ENCODE measurements at places on chromosomes 12 and 14.

DNA sequence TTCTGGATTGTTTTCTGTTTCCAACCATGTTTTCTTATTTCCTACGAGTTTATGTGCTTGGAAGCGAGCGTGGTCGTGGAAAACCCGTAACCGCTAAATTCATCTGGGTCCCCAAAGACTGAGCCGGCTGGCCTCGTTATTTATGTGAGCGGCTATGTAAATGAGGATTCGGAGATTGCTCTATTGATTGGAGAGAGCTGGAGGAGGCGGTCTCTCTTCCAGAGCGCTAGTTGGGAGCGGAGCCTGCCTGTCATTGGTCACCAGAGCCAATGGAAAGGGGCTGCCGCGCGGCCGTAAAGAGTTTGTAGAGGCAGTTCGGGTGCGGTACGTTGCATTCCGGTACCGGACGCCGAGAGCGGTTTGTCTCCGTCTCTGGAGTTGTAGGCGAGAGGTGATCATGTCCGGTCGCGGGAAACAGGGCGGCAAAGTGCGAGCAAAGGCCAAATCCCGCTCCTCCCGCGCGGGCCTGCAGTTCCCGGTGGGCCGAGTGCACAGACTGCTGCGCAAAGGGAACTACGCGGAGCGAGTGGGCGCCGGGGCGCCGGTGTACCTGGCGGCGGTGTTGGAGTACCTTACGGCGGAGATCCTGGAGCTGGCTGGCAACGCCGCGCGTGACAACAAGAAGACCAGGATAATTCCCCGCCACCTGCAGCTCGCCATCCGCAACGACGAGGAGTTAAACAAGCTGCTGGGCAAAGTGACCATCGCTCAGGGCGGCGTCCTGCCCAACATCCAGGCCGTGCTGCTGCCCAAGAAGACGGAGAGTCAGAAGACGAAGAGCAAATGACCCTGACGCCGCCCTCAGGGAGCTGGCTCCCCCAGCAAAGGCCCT lies 29.0 kb downstream of the WBP11 start:
- DNase-seq: peak; percentile 76

GRCh38 chr12:81080431-81080983 lies 2.6 kb downstream of the ACSS3 start:
- no peak for DNase-seq

DNA sequence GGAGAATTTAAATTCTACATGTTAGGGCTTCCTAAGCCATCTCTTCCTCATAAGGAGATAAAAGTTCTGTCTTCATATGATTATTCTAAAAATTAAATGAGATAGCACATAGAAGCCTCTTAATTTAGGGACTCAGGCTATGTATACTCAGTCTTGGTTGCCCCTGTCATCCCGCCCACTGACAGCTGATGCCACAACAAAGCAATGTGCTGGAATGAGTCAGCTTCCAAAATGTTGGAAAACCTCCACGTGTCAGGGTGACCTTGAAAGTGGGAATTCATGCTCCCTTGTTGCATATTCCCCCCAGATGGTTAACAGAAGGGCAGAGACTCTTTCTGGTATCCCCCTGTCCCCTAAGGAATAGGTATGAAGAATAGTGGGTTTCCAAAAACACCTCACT lies 238.0 kb upstream of the DDHD1 start:
- DNase-seq: no peak

DNA sequence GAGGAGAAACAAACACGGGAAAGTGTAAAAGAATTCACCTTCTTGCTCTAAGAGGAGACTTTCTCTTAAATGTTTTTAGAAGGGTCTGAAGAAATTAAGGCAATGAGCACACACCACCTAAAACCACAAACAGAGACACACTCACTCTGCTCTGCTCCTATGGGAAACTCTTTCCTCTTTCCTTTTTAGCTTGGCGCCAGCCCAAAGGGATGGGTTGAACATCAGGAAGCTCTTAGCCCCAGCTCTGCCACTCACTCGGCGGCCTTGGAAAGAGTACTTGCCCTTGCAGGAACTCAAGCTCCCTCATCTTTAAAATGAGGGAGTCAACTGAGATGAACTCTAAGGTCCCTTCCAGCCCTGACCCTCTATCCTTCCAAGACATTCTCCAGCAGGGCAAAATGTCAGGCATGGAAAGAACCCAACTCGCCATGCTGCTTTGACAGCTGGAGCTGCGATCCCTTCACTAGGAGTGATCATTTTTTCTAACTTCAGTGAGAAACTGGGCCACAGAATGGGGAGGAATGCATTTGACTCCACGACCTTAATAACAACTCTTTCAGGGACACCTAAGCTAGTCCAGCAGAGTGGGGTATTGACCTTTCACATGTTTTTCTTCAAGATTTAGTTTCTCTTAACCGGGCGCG lies 980 bp upstream of the RNASE8 start:
- DNase-seq: no peak

DNA sequence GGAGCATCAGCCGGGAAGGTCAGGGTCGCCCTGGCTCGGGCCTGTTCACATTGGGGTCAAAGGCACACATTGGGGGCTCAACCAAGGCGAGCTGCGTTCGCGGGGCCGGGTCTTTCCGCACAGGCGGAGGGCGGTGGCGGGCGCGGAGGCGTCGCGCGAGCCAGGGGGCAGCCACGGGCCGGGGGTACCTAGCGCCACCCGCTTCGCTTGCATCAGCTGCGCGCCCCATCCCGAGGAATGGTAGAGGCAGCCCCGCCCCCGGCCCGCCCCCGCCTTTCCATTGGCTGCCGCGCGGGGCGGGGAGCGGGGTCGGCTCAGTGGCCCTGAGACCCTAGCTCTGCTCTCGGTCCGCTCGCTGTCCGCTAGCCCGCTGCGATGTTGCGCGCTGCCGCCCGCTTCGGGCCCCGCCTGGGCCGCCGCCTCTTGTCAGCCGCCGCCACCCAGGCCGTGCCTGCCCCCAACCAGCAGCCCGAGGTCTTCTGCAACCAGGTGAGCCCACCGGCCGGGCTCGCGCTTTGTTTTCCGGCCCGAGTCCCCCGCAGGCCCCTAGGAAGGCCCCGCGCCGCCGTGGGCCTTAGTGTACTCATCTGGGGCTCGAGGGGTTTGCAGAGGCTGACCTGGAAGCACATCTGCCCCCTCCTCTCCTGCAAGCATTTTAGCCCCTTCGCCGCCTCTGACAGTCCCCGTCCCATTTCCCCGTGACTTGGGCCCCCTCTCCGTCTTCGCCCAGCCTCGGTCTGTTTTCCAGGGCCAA lies at the start of gene ALDH2:
Gene ALDH2, plus strand, starts transcription at position 326 of the 754 bp plus-strand sequence. Its CDS starts 50 bp downstream, at position 376.
- DNase-seq: no peak

GRCh38 chr12:118922405-118922804 lies 58.9 kb upstream of the SRRM4 start:
- no peak for DNase-seq

GRCh38 chr14:91872517-91873470 lies 5.5 kb upstream of the TC2N start:
- peak; percentile 62 for DNase-seq

- DNase-seq: no peak
Observed at GRCh38 chr12:111438481-111438880, 32.8 kb downstream of the SH2B3 start.

- DNase-seq: no peak
Observed at GRCh38 chr12:21559855-21560569, 33.9 kb downstream of the SPX start.

DNA sequence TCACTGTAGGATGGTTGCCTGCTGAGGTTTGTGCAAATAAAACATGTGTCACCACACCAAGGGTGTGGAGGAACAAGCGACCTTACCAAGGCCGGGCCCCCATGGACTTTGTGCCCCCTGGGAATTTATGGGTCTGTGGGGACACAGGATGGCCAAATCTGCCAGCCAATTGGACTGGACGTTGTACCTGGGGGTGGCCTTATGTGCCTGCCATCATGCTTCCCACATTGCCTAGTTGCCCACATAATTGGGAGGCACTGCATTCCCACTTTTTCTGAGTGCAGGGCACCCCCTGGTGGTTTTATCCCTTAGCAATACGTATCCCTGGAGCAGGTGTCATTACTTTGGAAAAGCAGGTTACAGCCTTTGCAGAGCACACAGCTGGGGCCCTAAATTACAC lies 92.6 kb upstream of the TMPO start:
- no peak for DNase-seq

GRCh38 chr14:22656945-22657731 lies 13.0 kb upstream of the OR6J1 start:
- DNase-seq: no peak

DNA sequence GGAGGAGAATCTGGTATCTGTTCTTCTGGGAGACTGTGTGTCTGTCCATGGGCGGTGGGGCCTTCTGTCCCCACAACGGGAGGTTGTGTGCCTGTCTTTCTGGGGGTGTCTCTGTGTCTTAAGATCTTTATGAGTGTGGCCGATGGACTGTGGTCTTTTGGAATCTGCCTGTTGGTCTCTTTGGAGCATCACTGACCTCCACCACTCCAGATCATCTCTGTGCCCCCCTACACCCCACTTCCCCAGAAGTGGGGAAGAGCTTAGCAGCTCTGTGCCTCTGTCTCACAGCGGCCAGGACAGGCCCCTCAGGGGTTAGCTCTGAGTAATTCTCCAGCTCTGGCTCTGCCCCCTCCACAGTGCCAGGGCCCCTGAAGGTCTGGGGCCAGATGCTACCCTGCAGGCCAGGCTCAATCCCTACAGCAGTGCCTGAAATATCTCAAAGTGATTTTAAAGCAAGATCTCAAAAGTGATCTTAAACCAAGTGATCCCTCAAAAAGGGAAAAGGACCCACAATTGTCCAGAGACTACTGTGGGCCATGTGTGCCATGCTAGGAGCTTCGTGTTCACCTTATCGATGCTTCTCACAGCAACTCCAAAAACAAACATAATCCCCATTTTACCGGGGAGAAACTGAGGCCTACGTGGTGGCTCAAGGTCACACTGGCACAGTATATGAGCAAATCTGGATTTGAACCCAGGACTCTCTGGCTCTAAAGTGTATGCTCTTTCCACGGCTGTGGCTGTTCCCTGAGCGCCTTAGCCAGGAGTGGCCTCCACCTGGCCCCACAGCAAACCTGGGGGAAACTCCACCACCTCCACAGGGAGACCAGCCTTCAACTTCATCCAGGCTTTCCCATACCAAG lies 26.0 kb upstream of the KRT78 start:
- no peak for DNase-seq

GRCh38 chr12:3229577-3229976 lies 152.4 kb downstream of the TSPAN9 start:
- DNase-seq: no peak

- no peak for DNase-seq
Observed at GRCh38 chr12:26936559-26937442, 980 bp downstream of the INTS13 start.

DNA sequence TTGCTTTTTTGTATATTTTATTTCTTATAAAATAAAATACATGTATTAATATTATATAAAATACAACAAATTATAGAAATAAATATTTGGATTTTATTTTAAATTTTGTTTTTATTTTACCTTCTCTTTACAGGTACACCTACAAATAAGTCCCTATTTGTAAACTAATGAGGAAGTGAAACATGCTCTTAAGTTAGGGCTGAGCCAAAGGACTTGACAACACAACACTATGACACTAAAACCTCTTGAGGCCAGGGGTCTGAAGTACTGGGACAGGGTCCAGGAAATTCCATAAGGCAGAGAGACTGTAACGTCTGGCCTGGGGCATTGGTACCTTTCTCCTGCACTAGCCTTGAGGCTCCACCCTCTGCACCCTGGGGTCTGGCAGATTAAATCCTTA lies 293.2 kb downstream of the FOXN3 start:
- no peak for DNase-seq

DNA sequence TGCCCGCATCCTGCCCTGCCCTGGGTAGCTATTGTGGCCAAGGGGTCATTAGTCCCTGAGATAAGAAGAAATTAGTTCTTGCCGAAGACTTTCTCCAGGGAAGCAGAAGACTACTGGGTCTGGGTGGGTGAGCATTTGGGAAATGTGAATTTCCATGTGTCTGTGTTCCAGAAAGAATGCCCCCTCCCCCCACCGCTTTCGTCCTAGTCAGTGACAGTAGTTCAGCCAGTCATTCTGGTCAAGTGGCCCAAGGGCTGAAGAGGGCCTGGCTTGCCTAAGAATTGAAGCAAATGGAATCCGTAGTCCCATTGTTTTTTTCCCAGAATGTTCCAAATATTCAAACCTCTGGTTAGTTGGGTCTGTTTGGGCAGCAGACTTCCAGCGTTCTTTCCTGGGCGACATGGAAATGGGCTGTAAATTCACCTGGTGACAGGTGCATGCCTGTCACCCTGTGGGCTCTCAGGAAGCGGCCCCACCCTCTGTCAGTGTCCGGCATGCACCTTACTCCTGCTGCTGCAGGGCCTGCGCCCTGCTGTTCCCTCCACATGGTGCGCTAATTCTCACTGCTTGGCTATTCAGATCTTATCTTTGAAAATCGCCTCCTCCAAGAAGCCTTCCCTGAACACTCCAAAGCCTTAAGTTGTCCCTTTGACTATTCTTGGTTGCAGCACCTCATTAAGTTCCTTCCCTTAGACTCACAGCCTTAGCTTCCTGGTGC lies 1.4 kb upstream of the RFLNA start:
- DNase-seq: no peak

DNA sequence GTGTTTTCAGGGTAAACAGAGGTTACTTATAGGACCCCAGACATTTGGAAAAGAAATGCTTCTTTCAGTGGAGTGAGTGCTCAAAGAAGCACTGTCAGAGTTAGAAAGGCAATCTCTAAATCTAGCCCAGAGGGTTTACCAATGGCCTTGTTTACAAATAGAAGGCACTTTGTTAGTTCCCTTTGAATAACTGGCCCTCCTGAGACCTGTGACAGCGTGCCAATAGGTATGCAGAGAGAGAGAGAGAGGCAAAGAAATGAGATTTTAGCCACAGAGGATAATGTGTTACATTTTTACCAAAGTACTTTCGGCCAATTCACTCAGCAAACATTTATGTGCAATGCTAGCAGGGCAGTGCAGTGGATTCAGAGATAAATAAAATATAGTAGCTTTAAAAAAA lies 41.9 kb downstream of the TPH2 start:
- no peak for DNase-seq

DNA sequence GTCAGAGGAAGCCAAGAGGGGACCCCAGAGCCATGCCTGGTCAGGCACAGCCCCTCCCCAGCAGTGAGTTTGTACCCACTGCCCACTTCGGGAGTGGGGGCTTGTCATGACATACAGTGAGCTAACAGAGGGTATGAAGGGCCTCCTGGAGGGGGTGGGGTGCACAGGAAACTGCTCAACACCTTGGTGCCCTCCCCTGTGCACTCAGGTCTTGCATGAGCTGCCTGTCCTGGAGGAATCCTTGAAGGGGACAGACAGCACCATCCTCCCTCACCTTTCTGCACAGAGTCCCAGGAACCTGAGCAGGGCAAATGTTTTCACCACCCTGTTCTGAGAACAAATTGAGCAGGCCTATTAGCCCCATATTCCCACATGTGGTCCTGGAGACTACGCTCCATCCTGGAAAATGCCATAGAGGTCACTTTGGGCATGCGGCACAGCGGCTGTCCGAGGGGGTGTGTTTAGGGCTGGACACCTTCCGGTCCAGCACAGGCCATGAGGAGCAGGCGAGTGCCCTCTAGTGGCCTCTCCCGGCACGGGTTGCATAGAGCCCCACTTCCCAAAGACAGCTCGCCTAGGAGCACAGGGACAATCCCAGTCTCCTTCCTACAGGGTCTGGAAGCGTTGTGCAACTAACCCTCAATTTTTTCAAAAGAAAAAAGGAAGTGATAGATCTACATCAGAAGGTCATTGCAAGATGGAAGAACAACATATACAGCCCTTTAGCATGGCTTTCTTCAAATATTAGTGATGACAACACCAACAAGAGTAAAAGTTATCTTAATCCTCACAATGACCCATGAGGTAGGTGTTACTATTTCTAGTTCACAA lies 31.9 kb upstream of the ZFP36L1 start:
- DNase-seq: no peak
